Stimulated activated CD4-positive, alpha-beta T cell treated with anti-CD3 and anti-CD28 coated beads, Interleukin-15, amount 100 ng/mL, for 48 hours (primary cell): ENCODE measurements at places on chromosomes 6 and 20.
A peak's percentile ranks its signal among the peaks of the same experiment; 100 is the strongest.

DNA sequence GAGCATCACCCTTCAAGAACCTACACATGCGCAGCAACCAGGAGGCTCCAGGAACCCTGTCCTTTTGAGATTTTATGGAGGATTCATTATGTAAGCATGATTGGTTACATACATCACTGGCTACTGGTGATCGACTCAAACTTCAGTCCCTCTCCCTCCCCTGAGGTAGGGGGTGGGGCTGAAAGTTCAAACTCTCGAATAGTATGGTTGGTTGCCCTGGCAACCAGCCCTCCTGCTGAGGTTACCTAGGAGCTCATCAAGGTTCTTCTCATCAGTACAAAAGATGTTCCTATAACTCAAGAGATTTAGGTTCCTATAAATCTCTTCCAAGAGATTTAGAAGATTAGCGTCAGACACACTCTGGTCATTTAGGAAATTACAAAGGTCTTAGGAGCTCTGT lies 21.9 kb upstream of the ZSCAN9 start:
- DNase-seq = no peak

- DNase-seq = no peak
These were observed 36.1 kb downstream of the F13A1 start for GRCh38 chr6:6284221-6284966.

- no peak for DNase-seq
These were observed 558 bp downstream of the LINC00237 start for GRCh38 chr20:21105429-21106170.

DNA sequence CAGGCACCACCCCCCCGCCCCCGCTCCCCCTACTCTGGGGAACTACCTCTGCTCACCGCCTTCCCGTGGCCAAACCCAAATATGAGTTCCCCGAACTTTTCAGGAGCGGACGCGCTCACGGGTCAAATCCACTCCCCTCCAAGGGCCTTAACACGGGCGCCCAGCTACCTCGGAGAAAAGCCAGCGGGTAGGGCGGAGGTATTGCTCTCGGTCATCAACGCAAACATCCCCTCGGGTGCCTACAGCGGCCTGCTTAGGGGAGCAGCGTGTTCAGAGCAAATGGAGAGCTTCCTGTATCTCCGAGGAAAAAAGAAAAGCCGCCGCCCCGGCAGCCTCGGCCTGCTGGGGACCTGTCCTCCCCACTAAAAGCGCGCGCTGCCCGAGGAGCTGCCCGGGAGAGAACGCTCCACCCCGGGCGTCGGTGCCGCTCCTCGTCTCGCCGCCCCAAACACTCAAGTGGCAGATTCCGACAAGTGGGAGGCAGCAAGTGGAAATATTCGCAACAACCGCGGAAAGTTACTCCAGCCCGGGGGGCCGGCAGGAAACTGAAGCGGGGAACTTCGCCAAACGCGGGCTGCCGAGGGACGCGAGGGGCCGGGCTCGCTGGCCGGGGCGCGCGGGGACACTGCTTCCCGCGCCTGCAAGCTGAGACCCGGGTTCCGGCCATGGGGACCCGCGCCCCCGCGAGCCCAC lies 699 bp downstream of the PTPRT start:
- DNase-seq = no peak

DNA sequence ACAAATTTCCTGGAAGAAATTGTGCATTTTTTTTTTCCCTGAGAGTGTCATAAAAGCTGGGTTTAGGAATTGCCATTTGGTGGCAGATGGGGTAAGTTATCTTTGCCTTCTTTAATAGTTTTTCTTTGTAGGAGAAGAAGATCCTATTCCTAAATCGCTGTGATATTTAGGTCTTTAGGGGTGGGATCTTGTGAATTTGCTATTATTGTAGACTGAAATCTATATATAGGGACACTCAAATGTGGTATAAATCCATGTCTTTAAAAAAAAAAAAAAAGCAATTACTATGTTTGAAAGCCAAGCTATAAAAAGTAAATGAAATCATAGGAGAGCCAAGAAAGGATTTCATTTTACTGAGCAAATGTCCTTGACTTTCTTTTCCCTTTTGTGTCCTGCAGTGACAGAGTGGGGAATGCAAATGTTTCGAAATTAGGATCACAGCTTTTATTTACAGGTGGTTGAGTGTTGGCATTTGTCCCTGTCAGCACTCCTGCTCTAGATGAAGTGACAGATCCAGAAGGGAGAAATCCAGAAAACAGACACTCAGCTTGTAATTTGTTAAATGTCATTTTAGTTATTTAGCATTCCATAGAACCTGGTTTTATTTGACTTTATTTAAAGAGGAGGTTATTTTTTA lies 29.4 kb downstream of the TIAM2 start:
- DNase-seq = no peak

DNA sequence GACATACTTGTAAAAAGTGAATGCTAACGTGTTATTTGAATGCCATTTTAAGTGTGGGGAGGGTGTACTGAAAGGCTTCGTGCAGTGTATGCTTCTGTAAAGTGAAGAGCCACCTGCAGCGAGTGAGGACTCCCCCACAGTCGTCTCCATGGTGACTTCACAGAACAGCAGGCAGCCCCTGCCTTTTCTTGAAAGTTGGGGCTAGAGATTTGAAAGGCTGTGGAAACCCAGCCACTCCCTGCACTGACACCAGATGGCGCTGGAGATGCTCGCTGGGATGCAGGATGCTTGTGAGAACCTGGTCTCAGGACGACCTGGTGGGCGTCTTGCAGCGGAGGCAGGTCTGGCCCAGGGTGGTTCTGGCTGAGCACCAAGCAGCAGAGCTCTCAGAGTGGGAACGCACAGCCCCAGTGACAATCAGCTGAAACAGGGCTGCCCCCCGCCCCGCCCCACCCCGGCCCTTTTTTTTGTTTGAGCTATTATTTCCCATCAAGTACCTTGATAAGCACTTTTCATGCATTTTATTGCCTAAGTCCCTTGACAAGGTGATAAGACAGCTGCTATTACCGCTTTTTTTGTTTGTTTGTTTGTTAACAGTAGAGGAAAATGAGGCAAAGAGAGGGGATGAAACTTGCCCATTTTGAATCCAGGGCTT lies 150.3 kb downstream of the SYCP2 start:
- peak; percentile 29 for DNase-seq

GRCh38 chr6:121759370-121759769 lies 323.9 kb downstream of the GJA1 start:
- no peak for DNase-seq

GRCh38 chr6:28838289-28838633 lies 85.5 kb downstream of the TRIM27 start:
- DNase-seq = peak; percentile 33

GRCh38 chr6:134680021-134680420 lies 269.9 kb downstream of the ALDH8A1 start:
- DNase-seq = no peak

- no peak for DNase-seq
These were observed 671.9 kb downstream of the KHDRBS2 start for GRCh38 chr6:61614119-61614518.

- no peak for DNase-seq
These were observed 223.8 kb upstream of the PRSS16 start for GRCh38 chr6:27023664-27024063.

DNA sequence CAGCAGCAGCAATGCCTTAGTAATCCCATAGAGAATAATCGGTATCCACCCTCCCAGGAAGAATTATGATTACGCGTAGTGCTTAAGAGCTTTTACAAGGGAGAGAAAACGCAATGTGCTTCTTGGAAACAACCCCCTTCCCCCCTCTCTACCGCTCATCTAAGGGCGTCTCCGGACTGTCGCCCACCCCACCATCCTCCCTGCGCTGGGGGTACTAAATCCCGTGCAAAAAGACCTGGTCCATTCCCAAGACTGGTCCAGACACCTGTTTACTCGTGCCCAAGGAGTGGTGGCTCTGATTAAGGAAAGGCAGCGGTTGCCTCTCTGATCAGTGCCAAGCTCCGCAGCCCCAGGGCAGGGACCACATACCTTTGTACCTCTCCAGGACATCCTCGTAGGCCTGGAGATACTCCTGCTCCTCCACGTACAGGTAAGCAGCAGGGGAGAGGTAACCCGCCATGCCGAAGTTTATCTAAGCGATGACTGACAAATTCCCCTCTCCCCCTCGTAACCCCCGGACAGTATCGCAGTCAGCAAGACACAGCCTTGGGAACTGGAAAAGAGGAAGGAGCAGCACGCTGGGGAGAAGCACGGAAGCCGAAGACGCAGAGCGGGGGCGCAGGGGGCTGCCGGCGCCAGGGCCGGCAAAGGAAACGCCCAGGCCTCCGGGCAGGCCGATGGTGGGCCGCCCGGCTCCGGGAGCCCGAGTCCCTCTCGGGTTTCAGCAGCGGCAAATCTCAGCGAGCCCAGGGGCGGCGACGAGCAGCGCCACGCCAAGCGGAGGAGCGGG lies 112.0 kb upstream of the BEND6 start:
- no peak for DNase-seq

DNA sequence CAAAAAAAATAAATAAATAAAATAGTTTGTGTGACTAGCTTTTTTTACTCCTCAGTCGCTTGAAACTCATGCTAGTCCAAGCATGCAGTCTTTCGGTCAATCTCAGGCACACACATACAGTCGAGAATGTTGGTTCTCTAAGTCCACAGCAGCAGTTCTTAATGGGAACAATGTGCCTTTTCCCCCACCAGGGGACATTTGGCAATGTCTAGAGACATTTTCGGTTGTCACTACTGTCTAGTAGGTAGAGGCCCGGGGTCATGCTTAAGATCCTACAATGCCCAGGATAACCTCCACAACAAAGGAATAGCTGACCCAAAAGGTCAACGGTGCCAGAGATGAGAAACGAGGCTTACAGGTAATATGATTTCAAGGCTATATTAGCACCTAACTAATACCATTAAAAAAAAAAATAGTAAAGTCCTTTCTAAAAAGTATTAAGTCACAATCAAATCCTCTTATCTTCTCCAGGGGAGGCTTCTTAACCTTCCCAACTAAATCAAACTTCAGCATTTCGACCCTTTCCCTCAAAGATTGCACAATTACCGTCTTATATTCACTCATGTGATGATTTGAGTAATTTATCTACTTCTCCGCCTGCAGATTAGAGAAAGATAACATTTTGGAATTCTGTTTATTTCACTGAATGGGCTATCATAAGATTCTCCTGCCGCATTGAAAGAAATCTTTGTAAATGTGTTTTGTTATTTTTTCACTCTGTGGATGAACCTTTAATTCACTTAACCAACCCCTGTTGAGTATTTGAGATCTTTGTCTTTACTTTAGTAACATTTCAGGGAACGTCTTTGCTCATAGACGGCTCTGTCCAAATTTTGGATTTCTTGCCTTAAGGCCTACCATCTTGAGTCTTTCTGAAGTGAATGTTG lies 8.1 kb upstream of the SALL4 start:
- DNase-seq = no peak

DNA sequence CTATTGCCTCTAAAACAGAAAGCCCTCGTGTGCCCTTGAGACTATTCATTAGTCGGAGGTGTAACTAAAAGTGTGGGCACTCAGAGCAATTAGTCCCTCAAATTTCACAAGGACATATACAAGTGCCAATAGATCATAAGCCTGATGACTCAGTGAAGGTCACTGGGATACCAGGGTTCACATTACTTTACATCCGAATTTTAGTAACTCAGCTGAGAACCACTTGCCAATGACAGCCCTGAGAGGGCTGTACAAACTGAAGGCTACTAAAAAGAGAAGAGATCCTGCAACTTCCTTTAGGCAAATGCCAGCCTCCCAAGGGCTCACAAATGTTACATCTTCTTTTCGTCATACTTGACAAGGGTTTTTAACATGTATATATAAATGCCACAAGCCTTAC lies 369.6 kb downstream of the TENT5A start:
- no peak for DNase-seq

DNA sequence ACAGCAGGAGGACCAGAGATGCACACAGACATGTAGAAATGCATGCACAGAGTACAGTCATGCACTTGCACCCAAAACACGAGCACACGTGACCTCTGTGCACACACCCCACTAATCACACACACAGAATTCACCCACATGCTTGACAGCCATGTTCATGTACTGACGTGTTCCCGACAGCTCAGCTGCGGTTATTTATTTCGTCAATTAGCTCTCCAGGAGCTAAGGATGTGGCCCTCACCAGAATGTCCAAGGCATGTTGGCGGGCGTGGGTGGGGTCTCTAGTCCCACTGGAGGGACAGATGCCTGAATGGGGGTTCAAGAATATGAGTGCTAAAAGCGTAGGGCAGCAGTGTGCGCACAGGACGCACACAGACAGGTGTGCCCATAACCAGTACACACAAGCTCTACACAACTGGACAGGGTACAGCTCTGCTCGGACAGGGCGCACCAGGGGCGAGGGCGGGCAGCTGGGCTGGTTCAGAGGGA lies 571 bp upstream of the PRPF6 start:
- peak; percentile 40 for DNase-seq

GRCh38 chr6:15426395-15426794 lies 180.5 kb downstream of the JARID2 start:
- DNase-seq = no peak

DNA sequence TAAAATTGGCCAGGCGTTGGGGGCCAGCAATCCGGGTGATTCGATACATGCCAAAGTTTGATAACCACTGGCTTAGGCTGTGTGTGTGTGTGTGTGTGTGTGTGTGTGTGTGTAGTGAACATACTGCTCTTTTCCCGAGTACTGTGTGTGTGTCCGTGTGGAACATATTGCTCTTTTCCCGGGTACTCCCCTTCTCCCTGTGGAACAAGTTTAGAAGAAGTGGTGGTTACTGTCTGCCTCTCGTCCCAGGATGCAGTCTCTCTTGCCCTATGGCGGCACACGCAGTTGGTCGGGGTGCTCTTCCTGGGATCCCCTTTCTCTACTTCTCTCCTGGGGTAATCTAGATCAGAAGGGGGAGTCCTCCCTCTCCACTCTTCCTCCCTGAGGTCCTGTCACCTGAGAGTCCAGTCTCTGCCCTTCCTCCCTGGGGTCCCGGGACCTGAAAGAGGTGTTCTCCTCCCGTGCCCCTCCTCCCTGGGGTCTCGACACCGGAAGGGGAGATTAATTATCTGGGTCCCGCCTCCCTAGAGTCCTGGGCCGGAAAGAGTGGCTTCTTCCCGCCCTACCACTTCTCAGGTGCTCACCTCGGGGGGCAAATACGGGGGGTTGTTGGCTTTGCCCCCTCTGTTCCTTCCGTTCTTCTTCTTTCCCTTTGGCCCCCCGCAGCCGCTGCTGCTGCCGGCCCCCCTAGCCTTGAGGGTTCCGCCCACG lies 516 bp downstream of the GTPBP2 start:
- DNase-seq = peak; percentile 25

GRCh38 chr6:137975188-137975940 lies 108.3 kb downstream of the TNFAIP3 start:
- no peak for DNase-seq

GRCh38 chr6:124200661-124201060 lies 397.0 kb downstream of the NKAIN2 start:
- DNase-seq = no peak

GRCh38 chr20:13223736-13224520 lies 2.9 kb downstream of the ISM1 start:
- DNase-seq = no peak

GRCh38 chr6:144745439-144745838 lies 460.3 kb downstream of the UTRN start:
- no peak for DNase-seq
